ENCODE measurements at places on chromosomes 5 and 9. TPM values are rescaled to one million over a fixed set of nuclear protein-coding genes. Genes with fewer than 3 reads are reported as not detected.

TERT gene
- not detected for total RNA-seq

CCL28 gene
- total RNA-seq = 7.6 TPM

PCDH1 gene
- total RNA-seq = 127 TPM

GFI1B gene
- not detected for total RNA-seq

SIL1 gene
- total RNA-seq = 83.0 TPM

IL4 gene
- not detected for total RNA-seq

BHMT gene
- total RNA-seq = 8.7 TPM

SPAG8 gene
- total RNA-seq = 6.4 TPM

PCDHGB7 gene
- total RNA-seq = 11.7 TPM

COL5A1 gene
- total RNA-seq = 64.7 TPM

SLC6A3 gene
- 0.57 TPM for total RNA-seq

DNA sequence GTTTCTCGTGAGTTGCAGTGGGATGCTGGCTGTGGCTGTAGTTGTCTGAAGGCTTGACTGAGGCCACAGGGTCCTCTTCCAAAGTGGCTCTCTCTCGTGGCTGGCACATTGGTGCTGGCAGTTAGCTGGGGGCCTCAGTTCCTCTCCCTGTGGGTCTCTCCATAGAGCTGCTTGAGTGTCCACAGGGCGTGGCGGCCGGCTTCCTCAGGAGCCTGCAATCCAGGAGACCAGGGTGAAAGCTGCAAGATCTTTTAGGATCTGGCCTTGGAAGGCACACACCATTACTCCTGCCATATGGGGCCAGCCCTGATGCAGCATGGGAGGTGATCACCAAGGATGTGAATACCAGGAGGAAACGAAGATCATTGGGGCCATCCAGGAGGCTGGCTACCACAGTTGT, 41.1 kb downstream of the ANKRD33B start:
- no peak for DNase-seq

DNA sequence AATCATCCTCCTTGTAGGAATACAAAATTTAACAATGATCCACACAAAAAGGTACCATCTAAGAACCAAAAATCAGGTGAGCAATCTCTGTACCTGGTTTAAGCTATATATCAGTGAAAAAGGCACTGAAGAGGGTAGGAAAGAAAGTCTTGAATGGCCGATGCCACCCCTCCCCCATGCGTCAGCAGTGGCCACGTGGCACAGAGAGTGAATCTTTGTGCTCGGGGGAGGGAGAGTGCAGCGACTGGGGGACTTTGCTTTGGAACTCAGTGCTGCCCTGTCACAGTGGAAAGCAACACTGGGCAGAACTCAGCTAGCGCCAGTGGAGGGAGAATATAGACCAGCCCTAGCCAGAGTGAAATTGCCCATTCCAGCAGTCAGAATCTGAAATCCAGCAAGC, 28.3 kb upstream of the PDE4D start:
- no peak for DNase-seq

DNA sequence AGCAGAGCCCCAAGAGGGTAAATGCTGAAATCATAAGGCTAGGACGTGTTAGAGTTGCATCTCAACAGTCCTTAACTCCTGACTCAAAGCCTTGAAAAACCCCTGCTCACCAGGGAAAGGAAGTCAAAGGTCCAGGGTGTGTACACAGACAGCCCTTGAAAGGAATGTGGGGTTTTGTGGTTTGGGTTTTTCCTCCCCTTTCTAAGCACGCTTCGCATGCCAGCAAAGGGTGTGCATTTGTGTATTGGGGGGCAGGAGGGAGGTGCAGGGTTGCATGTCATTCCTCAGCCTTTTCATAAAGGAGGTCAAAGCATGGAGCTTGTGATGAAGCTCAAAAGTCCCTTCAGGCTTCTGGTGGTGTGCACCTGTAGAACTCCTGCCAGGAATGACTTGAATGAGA, 17.3 kb upstream of the XPA start:
- DNase-seq = peak; percentile 49

- no peak for DNase-seq
Observed at GRCh38 chr5:116479776-116480675, 94.6 kb downstream of the SEMA6A start.

- DNase-seq = no peak
Observed at GRCh38 chr5:109451146-109451545, 41.4 kb upstream of the PJA2 start.

GRCh38 chr5:177487975-177488374, 9.4 kb downstream of the PDLIM7 start:
- no peak for DNase-seq

GRCh38 chr5:87113861-87114260, 153.8 kb upstream of the RASA1 start:
- no peak for DNase-seq

DNA sequence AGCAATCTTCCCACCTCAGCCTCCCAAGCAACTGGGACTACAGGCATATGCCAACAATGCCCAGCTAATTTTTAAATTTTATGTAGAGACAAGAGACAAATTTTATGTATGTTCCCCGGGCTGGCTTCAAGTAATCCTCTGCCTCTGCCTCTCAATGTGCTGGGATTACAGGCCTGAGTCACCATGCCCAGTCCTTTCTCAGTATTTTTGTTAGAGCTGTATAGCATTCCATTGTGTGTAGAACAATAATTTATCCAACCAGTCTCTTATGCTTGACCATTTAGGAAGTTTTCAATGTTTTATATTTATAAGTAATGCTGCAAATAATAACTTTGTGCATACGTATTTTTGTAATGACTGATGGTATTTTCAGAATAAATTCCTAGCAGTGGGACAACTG, 38.9 kb upstream of the CTXN3 start:
- no peak for DNase-seq

DNA sequence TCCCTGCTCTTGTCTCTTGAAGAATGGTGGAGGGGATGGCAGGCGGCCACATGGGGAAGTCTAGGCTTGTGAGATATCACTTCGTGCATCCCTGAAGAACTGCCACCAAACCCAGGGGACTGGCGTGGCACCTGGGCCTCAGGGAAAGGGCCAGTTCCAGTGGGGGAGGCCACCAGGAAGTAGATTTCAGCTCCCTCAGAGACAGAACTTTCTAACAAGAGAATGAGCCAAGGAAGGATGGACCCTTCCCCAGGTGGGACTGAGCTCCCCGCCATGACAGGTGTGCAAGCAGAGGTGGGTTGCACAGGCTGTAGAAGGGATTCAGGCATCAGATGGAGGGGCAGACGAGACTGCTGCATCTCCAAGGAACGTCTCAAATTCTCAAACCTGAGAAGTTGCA, 193.9 kb downstream of the GABBR2 start:
- no peak for DNase-seq

DNA sequence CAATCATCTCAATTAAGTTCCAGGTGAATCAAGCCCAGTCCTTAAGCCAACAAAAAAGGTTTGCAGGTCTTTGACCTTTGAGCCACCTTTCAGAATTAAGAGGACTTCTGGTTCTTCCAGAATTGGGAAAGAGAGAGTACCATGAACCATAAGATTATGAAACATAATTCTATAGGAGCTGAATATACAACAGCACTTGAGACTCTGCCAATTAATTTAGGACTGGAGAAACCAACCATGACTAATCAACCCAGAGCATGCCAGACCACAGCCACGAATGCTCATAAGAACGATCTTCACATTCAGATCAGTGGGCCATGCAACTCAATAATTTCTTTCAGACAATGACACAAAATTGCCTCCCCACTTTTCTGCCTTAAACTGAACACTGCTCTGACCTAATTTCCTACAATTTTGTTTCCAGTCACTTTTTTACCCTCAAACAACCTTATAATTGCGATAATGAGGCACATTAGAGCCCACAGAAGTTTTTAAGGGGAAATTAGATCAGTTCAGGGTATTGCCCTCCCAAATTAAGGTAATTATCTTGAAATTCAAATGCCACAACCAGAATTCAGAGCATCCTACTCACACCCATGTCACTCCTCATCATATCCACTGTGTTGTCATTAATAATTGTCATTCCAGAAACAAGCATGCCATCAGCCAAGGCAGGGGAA, 213.4 kb downstream of the ATPSCKMT start:
- DNase-seq = no peak

DNA sequence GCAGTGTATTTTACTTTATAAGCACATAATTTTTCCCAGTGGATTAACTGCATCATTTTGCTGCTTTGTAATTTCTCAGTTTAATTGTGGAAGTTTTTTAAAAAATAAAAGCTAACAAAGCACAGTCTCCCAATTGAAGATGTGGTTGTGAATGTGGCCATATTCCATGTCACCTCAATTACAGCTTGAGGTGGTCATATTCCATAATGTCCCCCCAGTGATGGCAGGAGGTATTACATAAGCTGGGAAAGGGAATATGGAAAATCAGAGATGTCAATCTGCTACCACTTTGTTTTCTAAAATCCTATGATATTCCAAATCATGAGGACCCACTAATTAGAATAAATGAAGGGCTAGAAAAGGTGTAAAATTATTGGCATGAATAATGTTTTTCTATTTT, 1672.0 kb upstream of the CDH9 start:
- DNase-seq = no peak

DNA sequence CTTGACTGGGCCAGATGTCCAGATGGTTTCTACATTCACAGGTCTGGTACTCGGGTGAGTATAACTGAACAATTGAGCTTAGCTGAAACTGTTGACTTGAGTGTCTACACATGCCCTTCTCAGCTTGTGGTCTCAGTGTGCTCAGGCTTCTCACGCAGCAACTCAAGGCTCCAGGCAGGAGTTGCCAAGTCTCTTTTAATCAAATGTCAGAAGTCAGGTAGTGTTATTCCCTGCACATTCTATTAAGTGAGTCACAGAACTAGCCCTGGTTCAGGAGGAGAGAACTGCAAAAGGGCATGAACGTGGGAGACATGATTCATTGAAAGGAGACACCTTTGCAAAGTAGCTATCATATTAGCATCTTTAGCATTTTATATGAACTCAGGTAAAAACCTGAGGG, 199.3 kb upstream of the ACTBL2 start:
- no peak for DNase-seq

GRCh38 chr5:32522429-32523143, 62.8 kb upstream of the SUB1 start:
- no peak for DNase-seq

DNA sequence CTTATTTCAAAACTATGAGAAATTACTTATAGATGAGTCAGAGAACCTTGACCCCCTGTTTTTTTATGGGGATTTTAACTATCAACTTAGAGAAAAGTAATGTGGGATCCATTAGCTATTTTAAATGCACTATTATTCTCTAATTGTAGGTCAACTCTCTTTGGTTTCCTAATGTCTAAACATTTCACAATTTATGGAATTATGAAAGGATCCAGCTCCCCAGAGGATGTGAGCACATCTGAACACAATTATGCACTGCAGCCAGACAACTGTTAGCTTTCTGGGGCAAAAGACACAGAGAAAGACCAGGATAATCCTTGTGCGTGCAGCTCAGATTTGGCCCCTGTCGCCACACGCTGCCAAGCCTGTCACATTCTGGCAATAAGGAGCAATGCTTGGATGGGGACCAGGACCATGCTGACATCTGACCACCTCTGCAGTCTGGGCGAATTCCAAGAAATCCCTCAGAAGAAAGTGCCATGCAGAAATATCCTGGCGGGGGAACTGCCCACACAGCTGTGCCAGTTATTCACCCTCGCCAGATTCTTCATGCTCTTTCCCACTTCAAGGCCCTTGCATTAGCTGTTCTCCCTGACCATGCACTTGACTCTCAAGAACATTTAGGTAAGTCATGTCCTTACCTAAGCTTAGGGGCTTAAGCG, 22.2 kb upstream of the CMBL start:
- peak; percentile 61 for DNase-seq

DNA sequence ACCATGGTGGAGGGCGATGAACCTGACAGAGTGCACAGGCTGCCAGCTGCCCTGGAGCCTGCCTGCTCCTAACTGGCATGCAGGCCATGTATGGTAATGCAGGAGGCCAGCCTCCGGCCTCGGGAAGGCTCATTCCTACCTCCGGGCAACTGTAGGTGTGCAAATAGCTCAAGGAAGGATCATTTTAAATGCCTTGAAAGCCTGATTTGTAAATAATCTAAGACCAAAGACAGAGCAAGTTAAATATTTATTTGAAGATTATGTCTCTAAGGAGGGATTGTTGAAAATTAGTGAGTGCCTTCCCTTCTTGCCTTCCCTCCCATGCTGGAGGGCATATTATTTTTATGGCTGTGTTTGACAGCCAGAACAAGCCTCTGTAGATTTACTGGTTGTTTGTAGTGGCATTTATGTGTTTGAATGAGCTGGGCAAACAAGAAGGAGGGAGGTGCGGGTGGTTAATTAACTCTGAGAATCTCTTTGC, 285.7 kb upstream of the TUT7 start:
- no peak for DNase-seq

- no peak for DNase-seq
Observed at GRCh38 chr5:73447530-73448462, 781 bp downstream of the FOXD1 start.

DNA sequence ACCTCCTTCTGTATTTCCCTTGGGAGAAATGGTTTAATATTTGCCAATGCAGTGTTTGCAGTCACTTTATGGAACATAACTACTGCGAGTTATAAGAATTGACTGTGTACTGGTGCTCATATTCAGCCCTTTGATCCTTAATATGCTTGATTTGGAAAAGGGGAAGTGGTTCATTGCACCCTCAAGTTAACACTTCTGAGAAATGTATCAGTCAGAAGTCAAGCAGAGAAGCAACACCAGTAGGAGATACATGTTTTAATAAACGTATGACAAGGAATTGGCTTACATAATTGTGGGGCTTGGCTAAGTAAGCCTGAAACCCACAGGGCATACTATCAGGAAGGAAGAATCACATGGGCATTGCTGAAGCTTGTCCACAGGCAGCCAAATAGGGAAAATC, 131.0 kb upstream of the SPRY4 start:
- no peak for DNase-seq

GRCh38 chr9:16540743-16541613, 329.5 kb downstream of the BNC2 start:
- no peak for DNase-seq

GRCh38 chr5:151238303-151238741, 14.4 kb upstream of the CCDC69 start:
- DNase-seq = no peak

GRCh38 chr5:68480335-68480940, 264.9 kb downstream of the PIK3R1 start:
- DNase-seq = no peak

DNA sequence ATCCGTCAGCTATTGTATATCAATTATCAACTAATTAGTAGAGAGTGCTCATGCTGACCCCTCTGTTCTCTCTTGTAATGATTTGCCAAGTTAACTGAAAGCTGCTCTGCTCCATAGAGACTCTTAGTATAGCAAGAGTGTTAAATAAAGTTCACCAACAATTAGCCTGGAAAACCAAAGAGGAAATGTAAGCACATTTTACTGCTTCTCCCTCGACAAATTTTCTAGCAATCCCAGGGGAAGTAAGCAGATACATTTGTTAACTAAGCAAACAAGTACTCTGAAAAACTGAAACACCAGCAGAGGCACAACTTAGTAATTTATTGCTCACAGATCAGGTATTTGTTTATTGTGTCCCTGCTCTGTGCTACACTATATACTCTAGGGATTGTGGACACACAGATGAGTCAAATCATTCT, 162.2 kb downstream of the GLIS3 start:
- DNase-seq = no peak

GRCh38 chr5:35458824-35459207, 158.8 kb upstream of the SPEF2 start:
- no peak for DNase-seq

GRCh38 chr5:218457-219291, 554 bp downstream of the SDHA start:
- peak; percentile 51 for DNase-seq

- DNase-seq = no peak
Observed at GRCh38 chr5:175693741-175694140, 35.9 kb downstream of the HRH2 start.

All from ureter (tissue), 1 donor.